Stimulated activated CD4-positive, alpha-beta T cell treated with anti-CD3 and anti-CD28 coated beads, TNF-alpha, amount 100 ng/mL, for 24 hours (primary cell): ENCODE measurements at places on chromosomes 1 and 21.

GRCh38 chr1:111596499-111596898 lies 23.1 kb upstream of the RAP1A start:
- DNase-seq, result peak; percentile 44

DNA sequence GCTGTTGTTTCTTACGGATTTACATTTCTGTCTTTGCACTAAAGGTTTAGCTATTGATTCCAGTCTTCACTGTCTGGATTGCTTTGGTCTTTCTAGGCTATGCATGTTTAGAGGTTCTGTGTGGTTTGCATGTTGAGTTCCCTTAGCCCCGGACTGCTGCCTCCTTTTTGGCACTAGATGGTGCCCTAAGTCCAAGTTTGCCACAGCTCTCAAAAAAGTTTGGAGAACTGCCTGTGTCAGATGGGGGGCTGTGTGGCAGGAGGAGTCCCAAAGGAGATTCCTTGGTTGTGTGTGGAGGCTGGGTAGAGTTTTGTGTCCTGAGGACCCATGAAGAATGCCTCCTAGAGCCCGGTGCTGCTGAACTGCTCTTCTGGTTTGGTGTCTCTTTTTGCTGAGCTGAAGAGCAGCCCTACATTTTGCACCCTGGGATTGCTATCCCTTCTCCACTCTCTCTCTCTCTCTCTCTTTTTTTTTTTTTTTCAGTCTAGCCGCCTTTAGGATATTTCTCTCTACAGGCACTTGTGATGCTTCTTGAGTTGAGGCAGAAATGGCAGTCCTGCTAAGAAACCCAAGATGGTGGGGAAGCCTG lies 74.4 kb downstream of the PTGS2 start:
- no peak for DNase-seq

- no peak for DNase-seq
Measured at GRCh38 chr1:243496187-243496646, 240.4 kb downstream of the SDCCAG8 start.

- no peak for DNase-seq
Measured at GRCh38 chr1:207130252-207131036, 26.4 kb downstream of the C4BPA start.

GRCh38 chr21:44052830-44053226 lies 40.7 kb downstream of the TRAPPC10 start:
- no peak for DNase-seq

DNA sequence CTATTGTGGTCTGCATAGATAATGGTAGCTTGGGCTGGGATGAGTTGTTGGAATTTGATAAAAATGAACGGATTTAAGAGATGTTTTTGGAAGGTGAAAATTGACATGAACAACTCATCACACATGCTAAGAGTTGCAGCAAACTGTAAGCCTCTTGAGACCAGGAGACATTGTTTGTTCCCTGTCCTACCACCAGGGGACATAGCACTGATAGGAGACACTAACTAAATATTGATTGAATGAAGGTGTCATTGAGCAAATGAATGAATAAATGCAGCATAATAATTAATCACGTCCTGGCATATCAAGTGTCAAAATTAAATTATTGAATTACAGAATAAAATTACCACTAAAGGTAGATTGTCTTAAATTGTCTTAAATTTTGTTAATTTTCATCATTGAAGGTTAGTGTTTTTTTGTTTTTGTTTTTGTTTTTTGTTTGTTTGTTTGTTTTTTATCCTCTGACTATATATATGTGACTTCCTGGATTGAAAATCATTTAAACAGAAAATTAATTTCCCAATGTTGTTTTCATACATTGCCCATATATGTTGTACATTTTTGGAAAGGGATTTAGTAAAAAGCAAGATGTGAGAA lies 285.3 kb upstream of the C1orf105 start:
- no peak for DNase-seq

DNA sequence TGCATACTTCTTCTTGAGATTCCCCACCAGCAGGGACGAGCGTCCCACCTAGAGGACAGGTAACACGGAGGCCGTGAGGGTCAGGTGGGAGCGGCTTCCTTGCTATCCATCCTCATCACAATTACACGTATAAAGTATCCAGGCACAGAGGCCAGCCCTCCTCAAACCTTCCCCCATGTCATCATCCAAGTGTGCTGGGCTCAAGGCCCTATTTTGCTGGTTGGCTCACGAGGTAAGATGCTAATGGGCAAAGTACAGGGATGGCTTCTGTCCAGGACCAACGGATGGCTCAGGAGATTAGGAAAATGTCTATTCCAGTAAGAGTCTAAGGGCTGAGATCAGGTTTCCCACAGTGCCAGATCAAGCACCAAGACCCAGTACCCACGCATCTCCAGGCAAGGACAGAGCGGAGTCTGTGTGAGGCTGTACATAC lies 11.5 kb upstream of the A3GALT2 start:
- DNase-seq, result no peak

DNA sequence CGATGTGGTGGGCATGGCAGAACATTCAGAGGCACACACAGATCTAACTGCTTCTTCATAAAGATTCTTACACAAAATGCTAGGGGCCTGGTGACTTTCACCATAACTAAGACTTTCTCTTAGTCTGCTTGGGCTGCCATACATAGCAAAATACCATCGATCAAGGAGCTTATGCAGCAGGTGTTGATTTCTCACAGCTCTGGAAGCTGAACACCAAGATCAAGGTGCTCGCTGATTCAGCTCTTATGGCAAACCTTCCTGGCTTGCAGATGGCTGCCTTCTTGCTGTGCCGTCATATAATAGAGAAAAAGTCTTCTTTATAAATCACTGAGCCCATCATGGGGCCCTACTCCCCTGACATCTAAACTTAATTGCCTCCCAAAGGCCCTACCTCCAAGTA lies 487.3 kb downstream of the AJAP1 start:
- no peak for DNase-seq

GRCh38 chr21:32415451-32416398 lies 3.2 kb downstream of the EVA1C start:
- no peak for DNase-seq

DNA sequence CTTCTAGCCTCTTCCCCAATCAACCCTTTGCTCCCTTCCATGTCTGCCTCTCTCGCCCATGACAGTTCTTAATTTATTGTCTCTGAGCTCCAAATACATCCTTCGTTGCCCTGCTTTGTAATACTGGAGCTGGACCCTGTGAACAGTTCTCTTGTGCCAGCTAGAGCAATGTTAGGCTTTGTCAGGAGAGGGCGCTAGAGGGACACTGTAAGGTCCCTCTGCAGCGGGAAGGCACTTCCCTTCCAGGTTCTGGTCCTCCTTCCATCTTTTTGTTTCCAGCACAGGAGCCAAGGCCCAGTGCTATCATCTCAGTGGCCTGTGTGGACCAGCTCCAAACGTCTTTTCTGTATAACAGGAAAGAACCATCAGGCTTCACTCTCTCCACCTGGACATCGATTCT lies 95.9 kb downstream of the PTPRU start:
- no peak for DNase-seq

DNA sequence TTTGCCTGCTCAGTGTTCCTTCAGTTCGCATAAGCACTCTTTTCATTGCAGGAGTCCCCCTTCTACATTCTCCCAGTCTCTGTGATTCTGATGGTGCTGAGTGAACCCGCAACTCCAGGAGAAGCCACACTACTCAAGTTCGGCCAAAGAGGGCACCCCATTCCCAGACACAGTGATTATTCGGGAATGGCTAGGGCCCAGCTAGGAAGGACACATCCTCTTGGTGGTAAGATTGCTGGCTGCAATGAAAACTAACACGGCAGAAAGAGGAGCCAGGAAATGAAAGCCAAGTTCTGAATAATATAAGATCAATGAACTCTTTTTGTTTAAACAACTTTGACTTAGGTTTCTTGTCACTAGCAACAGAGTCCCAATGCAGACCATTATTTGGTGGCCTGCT lies 14.9 kb downstream of the CREG1 start:
- no peak for DNase-seq

DNA sequence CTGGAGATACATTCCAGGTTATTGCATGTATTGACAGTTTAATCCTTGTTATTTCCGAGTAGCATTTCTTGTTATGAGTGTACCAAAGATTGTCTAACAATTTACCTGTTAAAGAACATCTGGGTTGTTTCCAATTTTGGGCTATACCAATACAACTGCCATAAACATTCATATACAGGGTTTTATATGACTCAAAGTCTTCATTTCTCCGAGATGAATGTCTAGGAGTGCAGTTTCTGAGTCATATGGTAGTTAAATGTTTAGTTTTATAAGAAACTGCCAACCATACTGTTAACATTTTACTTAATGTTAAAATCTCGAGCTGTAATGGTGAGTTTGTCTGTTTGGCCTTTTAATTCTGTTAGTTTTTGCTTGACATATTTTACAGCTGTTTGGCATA lies 10.0 kb downstream of the RAB4A start:
- DNase-seq, result no peak

DNA sequence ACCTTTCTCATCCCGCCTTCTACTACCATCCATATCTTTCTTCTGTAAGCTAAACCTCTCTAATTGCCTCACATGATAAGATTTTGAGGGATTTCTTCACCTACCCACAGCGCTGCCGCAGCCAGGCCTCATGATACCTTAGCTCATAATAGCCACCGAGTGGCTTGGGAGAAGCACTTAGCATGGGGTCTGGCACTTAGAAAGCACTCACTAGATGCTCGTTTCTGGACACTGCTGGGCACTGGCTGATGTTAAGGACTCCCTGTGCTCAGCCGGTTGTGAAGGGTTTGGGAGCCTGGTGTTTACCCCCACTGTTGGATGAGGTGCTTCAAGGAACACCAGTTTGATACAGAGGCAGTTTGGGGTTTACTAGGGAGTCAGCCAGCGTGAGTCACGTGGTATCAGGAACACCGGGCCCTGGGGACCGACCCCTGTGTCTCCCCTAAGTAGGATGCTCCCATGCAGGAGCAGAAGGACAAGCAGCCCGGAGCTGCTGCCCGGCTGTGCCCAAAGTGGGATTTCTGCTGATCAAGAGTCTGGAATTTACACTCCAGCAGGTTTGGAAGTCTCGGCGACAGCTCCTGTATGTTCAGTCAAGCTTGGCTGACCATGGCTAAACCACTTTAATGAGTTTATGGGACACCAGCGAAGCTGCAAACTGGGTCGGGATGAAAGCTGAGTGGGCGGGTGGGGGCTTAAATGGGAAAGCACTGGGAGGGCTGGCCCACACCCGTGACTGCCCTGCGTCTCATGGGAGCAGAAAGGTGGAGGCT lies 63.3 kb downstream of the GALNT2 start:
- DNase-seq, result no peak

DNA sequence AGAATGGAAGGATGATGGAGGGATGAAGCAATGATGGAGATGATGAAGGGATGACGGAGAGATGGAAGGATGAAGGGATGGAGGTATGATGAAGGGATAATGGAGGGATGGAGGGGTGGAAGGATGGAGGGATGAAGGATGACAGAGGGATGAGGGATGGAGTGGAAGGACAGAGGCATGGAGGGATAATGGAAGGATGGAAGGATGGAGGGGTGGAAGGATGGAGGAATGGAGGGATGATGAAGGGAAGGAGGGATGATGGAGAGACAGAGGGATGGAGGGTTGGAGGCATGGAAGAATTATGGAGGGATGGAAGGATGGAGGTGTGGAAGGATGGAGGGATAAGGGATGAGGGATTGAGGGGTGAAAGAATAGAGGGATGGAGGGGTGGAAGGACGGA lies 62.8 kb downstream of the KCNAB2 start:
- no peak for DNase-seq

DNA sequence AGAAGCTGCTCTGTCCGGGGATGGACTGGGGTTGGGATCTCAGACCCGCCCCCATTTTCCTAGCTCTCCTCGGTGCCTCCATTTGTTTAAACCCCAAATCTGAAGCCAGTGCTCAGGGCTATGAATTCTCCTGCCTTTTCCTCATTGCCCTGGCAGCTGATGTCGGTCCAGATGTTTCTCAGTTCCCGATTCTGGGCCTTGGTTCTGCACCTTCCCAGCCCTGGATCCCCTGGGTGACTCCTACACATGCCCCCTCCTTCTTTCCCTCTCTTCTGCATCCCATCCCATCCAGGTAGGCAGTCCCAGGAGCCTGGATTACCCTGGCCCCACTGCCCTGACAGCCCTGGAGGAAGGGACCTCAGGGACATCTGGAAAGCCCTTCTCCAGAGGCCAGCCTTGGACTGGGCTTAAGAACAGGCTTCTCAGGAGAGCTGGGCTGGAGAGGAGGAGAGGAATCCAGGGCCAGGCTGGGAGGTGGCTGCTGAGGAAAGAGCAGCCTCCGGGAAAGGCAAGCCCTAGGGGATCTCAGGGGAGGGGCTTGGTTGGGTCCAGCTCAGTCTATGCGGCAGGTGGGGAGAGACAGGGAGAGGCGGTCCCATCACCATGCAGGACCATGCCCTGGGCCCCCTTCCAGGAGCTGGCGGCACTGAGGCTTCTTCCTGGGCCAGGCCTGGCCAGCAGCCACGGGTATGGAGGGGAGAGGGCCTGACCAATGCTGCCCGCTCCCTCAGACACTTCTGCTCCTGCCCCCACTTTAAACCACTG lies 6.8 kb upstream of the EPS8L3 start:
- DNase-seq, result no peak

DNA sequence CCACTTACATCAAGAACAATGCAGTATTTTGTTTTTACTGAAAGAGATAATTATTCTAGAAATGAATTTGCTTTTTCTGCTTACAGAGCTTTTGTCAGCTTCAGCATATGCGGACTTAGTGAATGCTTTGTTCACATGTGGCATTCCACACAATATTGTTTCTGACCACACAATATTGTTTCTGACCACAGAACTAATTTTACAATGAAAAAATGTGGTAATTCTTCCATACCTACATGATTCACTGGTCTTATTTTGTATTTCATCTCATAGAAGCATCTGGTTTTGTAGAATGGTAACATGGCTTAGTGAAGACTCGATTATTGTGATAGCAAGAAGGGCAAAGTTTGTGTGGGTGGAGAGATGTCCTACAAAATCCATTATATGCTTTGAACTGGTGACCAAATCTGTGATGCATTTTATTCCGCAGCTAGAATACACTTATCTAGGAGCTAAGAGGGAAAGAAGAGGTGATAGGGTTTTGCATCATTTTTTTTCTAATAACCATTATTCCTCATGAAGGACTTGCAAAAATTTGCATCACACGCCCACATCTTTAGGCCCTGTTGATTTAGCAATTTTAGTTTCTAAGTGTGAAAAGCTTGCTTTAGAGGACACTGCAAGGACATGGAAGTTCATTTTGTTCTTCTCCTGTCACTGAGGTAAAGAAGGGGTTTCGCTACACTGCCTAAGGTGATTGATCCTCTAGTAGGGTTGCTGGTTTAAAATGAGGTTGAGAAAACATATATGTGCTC lies 75.3 kb downstream of the HLX start:
- no peak for DNase-seq

DNA sequence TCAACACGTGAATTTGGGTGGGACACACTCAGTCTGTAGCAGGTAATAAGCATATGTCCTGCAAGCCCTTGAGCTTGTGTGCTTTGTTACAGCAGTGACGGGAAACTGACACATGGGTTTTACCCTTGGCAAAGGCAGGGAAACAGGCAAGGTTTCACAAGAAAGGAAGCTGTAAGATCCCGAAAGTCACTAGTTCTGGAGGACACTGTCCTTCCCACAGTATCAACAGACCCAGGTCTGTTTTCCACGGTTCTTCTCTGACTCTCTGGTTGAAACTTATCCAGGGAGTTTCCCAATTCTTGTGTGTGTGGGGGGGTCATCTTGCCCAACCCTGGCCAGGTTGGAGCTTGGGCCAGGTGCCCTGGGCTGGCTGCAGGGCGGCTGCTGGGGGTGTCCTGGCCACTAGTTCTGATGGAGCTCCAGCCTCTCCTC lies 29.3 kb upstream of the ZBTB21 start:
- DNase-seq, result no peak
